Skeletal muscle cell (primary cell): ENCODE measurements at places on chromosomes 5 and 9.
A peak's percentile ranks its signal among the peaks of the same experiment; 100 is the strongest.

- no peak for DNase-seq
Observed at GRCh38 chr9:93259490-93260262, 75.7 kb downstream of the WNK2 start.

- DNase-seq = no peak
Observed at GRCh38 chr5:121430538-121430937, 421.1 kb upstream of the FTMT start.

DNA sequence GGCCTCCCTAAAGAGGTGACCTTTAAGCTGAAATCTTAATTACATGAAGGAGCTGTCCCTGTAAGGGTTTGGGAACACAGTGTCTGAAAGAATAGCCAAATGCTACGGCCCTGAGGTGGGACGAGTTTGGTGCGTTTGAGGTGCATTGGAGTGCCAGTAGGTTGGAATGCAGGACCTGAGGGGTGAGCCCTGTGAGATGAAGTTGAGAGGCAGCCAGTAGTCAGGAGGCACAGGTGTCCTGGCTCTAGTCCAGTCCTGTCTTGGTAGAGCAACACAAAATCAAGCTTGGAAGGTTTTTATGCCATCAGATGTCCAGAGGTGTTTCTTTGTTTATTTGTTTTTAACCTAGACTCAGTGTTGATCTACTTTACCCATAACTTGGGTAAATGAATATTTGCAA lies 108.5 kb downstream of the ARHGAP26 start:
- DNase-seq = no peak

- DNase-seq = no peak
Observed at GRCh38 chr5:90293931-90294330, 115.6 kb downstream of the CETN3 start.

DNA sequence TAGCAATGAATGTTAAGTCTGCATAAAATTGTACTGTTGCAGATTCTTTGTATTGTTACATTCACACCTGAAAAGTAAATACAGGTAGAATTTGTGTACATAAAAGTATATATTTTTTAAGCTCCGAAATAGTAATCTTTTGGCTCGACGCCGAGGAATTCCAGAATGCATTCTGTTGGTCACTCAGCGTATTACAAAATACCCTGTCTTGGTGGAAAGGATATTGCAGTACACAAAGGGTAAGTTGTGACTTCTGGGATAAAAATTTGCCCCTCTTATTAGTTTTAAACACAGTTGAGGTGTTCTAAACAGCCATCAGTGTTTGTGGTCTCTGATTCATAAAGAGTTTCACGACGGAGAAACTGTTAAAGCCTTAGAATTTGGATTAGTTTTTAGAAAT lies 257.6 kb downstream of the ARHGEF28 start:
- no peak for DNase-seq

DNA sequence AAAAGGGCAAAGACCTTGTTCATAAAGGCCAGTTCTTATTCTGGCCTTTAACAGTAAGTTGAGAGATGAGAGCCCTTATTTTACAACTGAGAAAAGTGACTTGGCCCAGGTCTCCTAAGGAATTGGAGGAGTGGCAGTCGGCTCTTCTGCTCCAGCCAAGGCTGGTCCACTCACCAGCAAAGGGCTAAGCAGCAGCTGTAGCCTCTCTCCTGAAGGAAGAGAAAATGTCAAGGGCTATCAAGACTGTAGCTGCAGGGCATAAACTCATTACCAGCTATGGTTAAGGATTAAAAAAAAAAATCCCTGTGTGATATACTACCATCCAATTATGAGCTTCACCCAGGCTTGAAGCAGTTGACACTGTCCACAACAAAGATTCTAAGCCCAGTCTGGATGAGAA lies 138.6 kb upstream of the RAD23B start:
- DNase-seq = no peak

GRCh38 chr9:5793812-5794211 lies 39.1 kb downstream of the ERMP1 start:
- no peak for DNase-seq

DNA sequence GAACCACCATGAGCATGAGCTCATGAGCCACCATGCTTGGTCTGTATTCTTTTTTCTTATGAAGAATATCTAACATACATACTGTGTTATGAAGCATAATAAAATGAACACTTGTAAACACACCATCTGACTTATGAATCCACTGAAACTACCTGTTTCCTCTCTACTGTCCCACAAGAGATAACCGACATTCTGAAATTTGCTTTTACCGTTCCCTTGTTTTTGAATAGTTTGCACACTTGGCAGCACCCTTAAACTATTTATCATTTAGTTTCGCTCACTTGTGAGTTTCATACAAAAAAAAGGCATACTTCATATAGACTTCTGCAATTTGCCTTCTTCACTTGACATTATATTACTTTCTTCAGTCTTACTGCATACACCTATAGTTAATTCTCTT lies 8.9 kb downstream of the LARS1 start:
- no peak for DNase-seq

GRCh38 chr5:143738417-143739401 lies 73.3 kb upstream of the HMHB1 start:
- DNase-seq = no peak

GRCh38 chr9:129525656-129526196 lies 95.2 kb downstream of the C9orf50 start:
- DNase-seq = no peak

DNA sequence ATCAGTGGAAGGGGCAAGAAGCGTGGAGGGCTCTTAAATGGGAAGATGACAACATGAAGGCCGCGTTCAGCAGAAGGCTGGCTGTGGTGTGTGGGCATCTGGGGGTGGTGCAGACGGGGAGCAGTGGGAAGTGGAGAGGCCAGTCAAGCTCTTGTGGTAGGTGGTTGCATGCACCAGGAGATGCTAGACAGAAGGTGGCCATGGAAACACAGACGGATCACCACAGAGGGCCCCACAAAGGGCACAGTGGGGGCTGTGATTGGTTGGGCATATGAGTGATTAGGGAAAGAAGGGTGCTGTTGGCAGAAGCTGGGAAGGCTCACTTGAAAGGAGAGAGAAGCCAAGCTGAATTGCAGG lies 14.7 kb downstream of the MTMR12 start:
- no peak for DNase-seq

DNA sequence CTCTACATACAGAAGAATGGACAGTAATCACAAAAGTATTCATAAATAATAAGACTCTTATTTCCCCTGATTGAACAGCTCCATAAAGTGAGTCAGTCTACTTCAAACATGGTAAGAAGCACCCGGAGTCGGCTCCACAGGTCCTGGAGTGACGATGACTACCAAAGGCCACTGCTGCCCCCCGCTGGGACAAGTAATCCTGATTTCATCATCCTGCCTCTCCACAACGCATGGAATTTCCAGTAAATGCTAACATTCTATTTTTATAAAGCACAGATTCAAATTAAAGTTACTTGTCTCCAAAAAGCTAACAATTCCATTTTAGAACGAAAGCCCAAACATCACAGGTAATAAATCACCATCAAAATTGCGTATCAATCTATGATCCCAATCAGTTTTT lies 16.2 kb downstream of the ATPSCKMT start:
- DNase-seq = peak; percentile 90

DNA sequence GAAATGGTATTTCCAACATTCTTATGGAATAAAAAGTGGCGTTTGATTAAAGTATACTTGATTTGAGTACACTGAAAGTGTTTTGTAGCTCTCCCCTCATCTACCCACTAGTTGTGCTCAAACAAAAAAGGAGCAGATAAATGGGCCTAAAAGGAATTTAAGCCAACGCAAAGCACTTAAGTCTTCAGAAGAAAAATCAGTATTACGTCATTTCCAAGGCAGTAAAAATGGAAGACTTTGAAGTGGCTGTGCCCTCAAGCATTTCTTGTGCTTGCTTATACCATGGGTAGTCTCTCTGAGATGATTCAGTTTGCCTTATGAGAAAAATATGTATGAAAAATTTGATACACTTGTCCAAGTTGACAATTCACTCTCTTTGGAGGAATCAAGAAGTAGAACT lies 279.9 kb upstream of the CD180 start:
- no peak for DNase-seq

DNA sequence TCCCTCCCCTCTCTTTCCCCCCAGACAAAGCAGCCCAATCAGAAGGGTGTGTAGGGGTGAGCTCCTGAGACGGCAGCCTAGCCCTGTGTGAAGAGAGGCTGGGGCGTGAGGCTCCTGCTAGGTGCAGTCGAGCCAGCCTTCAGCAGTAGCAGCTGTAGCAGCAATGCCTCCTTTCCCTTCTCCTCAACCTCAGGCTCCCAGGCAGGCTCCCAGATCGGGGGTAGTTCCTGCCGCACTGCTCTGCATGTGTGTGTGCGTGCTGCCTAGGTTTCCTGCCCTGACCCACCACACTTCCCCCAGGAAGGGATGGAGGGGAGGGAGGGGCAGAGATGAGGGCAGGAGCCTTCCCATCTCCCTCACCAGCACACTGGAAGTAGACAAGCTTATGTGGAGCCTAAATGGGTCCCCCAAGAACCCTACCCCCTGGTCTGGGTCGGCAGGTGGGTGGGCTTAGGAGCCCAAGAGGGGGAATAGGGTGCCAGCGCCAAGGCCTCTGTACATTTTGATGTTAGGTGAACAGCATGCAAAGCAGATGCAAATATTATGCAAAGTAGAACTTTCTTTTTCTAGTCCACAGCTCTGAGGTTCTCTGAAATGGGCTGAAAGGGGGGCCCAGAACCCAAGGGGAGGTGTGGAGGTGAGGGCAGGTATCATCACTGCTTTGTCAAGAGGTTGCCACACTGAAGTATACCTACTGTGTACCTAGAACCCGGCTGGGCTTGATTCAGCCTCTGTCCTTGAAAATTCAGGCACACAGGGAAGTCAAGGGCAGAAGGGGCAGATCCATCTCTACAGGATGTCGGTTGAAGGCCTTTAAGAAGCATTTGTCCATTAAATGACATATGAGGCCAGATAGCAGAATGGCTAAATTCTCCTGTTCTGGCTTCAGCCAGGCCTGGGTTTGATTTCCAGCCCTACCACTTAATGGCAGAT lies 57.8 kb downstream of the CXXC5 start:
- no peak for DNase-seq

GRCh38 chr5:104611135-104611767 lies 1048.7 kb upstream of the NUDT12 start:
- no peak for DNase-seq

DNA sequence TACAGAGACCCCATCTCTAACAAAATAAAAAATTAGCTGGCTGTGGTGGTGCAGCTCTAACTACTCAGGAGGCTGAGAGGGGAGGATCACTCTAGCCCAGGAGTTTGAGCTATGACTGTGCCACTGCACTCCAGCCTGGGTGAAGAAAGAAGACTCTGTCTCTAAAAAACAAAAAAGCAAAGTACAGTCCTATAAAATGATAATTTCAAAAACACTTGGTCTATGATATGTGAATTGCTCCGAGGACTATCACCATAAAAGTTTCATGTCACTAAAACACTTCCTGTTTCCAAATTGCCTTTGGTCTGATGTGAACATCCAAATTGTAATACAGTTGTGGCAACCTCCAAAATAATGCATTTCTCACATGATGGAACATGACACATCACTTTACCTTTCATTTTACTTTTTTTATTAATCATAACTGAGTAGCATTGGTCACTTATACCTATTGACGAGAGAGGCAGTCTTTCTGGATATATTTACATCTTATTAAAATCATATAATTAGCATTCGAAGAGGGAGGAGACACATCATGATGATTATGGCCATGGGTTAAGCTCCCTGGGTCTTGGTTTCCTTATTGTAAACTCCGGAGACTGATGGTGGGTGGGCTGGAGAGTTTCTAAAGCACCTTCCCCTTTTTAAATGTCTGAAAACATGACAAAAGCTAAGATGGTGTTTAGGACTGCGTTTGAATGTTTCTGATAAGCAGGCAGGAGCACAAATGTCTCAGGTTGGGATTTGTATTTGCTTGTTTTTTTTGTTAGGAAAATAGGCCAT lies 25.8 kb upstream of the CD180 start:
- no peak for DNase-seq

DNA sequence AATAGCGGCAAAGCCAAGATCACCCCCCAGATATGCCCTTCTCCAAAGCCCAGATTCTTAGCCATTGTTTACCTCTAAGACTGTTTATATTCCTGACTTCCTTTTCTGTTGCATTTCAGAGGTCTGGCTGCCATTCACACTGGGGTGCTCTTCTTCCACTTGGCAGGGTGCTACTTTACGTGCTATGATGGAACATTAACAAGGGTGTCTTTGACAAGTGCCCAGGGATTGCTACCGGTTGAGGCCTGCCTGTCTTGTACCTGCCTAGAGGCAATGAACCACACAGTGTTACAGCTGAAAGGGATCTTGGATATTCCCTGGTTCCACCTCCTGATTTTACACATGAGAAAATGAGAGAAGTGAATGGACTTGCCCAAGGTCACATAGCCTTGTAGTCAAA lies 352.1 kb upstream of the KIF2A start:
- DNase-seq = no peak

DNA sequence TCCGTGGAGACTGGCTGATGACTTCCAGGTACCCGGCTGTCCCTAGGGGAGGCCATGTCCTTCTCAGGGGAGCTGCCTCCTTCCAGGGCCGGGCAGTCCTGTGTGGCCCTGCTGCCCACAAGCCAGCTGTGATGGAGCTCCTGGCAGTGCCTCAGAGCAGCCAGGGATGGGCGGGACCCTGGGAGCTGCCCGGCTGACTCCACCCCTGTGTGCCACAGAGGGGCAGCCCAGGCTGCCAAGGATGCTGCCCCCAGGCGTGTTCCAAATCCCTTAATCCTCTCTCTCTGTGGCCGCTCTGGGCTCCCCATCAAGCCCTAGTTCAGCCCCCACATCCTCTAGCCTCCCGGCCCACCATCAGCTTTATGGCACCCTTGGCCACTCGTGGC lies 7.0 kb upstream of the SCGB3A1 start:
- no peak for DNase-seq

DNA sequence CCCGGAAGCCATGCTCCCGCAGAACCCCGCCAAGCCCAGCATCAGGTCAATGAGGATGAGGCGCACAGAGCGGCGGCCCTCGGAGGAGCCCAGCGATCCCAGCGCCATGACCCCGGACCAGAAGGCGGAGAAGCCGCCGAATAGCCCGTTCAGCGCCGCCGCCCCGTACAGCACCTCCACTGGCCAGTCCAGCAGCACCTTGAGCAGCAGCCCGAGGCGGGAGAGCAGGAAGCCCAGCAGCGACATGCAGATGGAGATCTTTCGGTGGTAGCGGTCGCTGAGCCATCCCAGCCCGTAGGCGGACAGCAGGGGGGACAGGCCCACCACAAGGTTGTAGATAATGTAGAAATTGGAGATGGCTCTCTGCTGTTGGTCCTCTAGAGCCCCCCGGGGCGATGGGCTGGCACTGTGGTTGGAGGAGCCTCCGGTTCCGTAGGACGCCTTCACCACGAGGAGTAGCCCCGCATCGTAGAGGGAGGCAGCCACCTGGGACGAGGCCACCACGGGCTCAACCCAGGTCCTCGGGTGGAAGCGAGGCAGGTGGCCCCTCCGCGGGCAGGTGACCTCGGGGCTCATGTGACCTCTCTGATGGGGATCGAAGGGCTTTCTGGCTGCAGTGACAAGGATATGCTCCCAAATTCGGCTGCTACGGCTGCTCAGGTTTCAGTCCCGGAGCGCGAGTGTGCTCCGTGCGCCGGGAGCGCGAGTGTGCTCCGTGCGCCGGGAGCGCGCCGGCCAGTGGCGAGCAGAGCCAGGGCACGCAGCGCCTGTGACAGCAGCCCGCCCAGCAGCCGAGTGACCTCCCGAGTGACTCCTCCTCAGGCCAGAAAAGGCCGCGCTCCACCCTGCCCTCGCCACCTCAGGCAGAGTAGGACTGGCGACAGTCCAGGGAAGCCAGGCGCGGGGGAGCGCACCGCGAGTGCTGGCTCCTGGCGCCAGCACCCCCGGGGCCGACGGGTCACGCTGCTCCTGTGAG lies at the start of gene SLC46A2:
Gene SLC46A2, minus strand, starts transcription at position 771 of the 976 bp plus-strand sequence. Its CDS starts 195 bp downstream, at position 576.
- no peak for DNase-seq
